Right renal cortex interstitium (tissue), 3 donors: ENCODE measurements at places on chromosomes 5 and 9.

DNA sequence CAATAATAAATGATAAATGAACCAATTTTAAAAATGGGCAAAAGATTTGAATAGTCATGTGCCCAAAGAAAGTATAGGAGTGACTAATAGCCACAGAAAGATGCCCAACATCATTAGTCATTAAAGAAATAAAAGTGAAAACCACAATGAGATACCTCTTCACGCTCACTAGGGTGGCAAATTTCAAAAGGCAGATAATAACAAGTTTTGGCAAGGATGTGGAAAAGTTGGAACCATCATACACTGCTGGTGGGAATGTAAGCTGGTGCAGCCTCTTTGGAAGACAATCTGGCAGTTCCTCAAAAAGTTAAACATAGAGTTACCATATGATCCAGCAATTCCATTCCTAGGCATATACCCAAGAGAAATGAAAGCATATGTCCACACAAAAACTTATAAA, 1819.8 kb downstream of the MAT2B start:
- no peak for DNase-seq

DNA sequence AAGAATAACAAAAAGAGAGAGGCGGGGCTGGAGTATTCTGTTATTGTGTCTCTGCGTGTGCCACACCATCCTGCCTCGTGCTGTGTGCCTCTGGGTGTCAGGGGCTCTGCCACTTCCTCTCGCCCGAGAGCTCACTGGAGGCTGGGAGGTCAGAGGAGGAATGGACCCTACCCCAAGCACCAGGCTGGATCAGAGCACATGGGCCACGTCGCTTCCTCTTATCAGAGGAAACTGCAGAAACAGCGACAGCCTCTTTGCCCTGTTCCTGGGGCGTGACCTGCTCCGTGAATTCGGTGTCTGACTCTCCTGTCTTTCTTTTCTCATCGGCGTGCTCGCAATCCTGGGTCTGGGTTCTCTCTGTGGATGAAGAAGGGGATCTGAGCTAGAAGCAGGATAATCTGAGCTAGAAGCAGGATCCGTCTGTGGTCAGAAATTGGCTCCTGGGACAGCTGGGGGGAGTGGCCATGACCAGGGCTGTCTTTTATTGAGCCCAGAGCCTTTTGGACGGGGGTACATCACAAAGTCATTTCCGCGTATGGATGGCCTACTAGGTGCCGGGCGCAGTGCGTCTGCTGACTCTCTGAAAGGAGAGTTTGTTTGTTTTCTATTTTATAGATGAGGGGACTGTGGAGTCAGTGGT, 150.3 kb upstream of the COL5A1 start:
- no peak for DNase-seq

- no peak for DNase-seq
Observed at GRCh38 chr5:141590127-141590526, 28.7 kb downstream of the DIAPH1 start.

GRCh38 chr5:32285510-32286138, 27.1 kb downstream of the MTMR12 start:
- DNase-seq, result no peak

DNA sequence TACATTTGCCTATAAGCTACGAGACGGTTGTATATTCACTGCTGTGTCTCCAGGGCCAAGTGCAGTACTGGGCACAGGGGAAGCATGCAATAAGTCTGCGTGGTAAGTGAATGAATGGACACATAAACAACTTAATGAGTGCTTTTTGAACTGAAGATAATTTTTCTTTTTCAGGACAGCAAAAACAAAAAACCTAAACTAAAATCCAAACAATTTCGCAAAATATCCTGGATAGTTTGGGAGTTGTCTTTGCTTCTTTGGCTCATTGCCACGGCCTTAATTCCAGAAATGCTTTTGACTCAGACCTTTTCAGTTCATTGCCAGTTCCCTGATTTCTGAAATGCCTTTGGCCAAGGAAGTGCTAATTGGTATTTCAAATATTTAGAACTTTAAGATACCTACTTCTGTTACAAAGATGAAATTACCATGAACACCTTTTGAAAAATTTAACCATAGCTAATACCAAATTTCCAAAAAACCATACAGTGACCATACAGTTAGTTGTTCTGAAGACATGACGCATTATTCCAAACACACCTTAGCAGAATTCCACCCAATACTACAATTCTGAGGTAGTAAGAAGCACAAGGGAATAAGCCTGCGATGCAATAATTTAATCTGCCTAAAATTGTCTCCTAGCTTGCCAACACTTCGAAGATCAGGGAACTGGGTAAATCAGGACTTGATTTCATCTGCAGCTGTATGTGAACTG, 42.8 kb downstream of the TEK start:
- DNase-seq, result no peak

GRCh38 chr5:102223542-102224477, 72.3 kb downstream of the SLCO4C1 start:
- no peak for DNase-seq

GRCh38 chr9:79432485-79432884, 139.3 kb upstream of the TLE4 start:
- DNase-seq, result no peak

DNA sequence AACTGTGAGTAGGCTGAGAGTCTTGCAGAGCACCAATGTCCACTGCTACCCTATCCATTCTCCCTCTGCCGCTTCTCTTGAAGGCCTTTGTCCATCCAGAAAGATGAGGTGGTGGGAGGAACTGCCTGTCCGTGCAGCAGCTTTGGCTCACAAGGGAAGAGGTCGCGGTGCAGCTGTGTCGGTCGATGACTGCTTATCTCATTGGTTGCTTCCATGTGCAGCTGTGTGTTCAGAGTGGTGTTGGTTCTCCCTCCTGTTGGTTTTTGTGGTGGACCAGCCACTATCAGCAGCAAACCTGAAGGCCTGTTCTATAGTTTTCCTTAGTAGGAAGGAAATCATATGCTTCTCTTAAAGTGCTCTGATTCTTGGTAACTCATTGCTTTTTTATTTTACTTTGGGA, 40.7 kb downstream of the SPTAN1 start:
- no peak for DNase-seq

- DNase-seq, result no peak
Observed at GRCh38 chr5:157956271-157956885, 97.4 kb upstream of the CLINT1 start.

DNA sequence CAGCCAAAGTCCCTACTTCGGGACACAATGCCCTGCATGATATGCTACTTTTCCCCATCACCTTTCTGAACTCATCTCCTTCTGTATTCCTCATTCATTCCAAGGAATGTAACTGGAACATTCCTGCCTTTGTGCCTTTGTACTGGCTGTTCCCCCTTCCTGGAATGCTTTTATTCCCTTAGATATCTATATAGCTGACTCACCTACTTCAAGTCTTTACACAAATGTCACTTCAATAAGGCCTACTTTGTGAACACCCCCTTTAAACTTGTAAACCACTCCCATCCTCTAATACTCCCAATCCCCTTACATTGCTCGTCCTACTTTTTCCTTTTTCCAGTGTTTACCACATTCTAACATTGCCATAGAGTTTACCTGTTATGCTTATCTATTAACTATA, 2.4 kb downstream of the NOL6 start:
- no peak for DNase-seq

GRCh38 chr5:73352243-73352642, 96.3 kb downstream of the FOXD1 start:
- DNase-seq, result no peak

GRCh38 chr5:100900142-100900795, 2.8 kb downstream of the ST8SIA4 start:
- peak; percentile 16 for DNase-seq

DNA sequence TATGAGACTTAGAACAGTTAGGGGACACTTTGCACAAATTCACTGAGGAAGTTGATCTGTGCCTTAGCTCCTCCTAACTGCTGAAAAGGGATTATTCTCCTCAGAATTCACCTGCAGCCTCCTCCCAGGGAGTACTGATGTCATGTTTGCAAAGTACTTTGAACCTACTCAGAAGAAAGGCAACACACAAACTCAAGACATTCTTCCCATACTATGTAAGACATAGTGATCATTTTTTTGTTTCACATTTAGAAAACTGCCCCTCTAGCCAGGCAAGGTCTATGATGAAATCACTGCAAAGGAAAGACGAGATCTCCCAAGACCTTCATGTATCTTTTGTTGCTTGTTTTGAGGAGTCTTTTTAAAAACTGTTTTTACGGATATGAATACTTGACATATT, 10.6 kb upstream of the VLDLR start:
- DNase-seq, result no peak

- no peak for DNase-seq
Observed at GRCh38 chr9:73154722-73155121, 3.1 kb downstream of the ANXA1 start.

GRCh38 chr9:17635115-17635890, 56.4 kb downstream of the SH3GL2 start:
- DNase-seq, result no peak

DNA sequence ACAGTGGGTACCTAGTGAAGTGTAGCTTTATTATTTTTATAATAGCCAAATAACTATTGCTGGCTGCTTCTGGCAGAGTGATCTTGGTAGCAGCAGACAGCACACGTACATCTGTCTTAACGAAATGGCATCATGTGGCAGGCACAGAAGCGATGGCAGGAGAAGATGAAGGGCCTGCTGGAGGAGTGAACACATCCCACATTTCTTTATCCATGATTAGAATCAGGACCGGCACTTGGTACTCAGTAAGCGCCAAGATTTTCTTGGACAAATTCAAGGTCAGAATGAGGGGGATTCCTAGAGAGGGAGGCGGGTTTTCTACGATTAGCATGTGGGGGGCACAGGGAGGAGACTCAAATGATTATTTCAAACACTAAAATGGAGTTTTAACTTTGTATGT, 23.0 kb upstream of the ZNF366 start:
- DNase-seq, result no peak

- DNase-seq, result no peak
Observed at GRCh38 chr9:114364134-114365041, 23.4 kb downstream of the AKNA start.

DNA sequence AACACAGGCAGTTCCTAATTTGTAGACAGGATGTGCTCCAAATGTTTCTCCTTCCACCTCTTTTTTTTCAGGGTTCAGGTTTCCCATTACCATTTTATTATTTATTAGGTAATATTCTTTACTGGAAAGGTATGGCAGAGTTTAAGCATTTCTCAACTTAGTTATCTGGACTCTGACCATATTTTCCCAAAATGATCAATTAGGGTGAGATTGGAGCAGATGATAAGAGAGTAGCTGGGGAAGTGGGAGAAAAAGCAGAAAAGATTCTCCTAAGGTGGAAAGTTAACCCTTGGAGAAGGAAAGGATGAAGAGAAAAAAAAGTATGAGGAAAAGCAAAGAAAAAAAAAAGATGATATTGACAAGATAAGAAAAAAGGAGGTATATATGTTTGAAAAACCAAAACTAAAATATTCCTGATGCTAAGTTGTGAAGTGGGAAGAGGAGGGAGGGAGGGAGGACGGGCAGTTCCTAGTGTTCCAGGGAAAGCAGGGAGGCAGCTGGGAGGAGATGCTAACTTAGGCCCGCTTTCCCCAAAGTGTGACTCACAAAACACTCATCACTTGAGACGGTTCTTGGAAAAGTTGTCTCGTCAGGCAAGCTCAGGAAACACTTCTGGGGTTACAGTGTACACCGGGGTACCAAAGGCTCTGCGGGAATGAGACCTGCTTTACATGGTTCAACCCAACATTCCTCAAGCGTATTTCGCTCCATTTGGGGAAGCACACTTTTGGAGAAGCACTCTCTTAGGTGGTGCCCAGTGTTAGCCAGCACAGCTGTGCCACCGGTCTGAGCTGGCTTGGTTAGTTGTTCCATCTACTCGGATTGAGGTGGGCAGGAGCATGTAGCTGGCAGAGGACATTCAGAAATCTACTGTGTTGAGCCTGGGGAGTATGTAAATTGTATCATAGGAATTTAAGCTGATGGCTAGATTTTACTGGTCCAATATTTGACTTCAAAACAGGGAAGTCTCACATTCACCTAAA, 35.1 kb downstream of the B4GALT1 start:
- no peak for DNase-seq

DNA sequence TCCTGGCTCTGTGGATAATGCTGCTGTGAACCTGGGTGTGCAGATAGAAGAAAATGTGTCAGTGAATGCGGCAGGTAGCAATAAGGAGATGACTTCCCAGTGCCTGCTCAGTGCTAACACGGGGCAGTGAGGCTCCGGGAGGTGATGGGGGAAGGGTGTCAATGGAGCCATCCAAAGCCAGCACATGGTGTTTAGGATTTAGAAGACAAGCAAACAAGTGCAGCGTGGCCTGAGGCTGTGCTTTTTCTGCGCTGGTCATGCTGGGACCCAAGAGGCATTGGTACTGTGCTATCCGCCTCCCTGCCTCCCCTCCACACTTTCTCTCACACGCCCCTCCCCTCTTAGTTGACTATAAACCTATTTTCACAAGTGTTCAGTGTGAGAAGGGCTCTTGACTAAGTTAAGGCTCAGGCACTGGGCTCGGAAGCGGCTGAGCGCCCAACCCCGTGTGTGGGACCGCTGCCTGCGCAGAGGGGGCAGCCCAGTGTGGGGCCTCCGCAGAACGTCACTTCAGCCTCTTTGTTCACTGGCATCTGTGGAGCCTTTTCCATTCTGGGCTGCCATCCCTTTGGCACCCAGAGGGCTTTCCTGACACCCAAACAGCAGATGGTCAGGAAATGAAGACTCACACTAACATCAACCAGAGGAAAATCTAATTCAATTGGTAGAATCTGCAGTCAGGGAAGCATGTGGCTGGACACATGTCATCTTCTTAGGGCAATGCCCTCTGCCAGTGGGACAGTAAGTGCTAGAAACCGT, 21.8 kb upstream of the NINJ1 start:
- no peak for DNase-seq

DNA sequence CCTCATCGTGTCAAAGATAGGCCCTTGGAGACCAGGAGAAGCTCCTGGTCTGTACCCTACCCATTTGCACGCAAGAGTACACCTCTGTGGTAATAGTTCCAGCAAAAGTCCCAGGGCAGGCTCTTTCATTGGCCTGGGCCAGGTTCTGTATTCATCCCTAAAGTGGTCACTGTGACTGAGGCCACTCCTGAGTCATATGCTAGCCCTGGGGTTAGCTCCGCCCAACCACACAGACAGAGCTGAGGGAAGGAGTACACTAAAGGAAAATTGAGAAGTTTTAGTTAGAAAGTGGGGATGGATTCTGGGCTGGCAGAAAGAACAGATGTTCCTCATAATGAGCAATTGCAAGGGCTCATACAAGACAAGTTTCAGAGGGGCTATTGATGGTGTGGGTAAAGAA, 206.7 kb downstream of the ARHGAP26 start:
- DNase-seq, result no peak

- no peak for DNase-seq
Observed at GRCh38 chr9:123036893-123037545, 3.6 kb downstream of the GPR21 start.

GRCh38 chr5:127089191-127089590, 15.9 kb upstream of the C5orf63 start:
- DNase-seq, result no peak

GRCh38 chr9:96875461-96876142, 21.3 kb upstream of the ZNF782 start:
- DNase-seq, result peak; percentile 65

GRCh38 chr5:143642791-143643190, 169.2 kb upstream of the HMHB1 start:
- DNase-seq, result no peak

GRCh38 chr5:35026280-35026840, 21.4 kb downstream of the AGXT2 start:
- DNase-seq, result no peak

- no peak for DNase-seq
Observed at GRCh38 chr9:86605303-86605702, 251.1 kb upstream of the TUT7 start.
